ENCODE measurements at places on chromosomes 12 and 14.

DNA sequence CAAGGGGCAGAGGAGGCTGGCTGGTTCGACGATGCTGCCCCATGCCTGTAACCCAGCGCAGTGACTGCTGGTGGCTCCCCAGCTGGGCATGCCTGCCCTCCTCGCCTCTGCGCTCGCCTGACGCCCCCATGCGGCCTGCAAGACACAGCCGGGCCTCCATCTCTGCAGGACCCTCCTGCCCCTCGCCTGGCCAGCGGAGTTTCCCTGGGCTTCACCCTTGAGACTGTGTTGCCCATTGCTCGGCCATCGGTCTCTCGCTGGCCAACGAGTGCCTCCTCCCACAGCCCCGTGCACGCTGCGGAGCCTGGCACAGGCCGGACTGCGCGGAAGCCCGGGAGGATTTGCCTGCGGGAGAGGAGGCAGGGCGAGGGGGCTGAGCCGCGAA is 17.6 kb downstream of the ASPG start:
- no peak for DNase-seq

GRCh38 chr12:86834217-86834616 is 578.0 kb upstream of the MGAT4C start:
- no peak for DNase-seq

DNA sequence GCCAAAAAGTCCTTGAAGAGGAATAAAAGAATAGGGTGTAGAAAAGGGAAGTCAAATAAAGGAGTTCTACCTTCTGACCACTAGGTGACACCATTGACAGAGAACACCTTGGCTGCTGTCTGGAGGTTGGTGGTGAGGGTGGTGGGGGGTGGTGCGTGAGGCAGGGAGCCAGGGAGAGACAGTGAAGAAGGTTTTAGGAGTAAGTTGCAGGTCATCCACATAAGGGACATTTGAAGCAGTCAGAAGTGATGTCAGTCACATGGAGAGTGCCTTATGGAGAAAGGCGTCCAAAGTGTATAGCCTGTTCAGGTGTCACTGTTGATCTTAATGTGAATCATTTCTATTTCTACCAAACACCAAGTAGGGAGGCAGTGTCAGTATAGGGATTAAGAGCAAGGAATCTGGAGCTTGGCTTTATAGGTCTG is 279.3 kb upstream of the DDHD1 start:
- DNase-seq = peak; percentile 47

GRCh38 chr12:47835006-47835830 is 15.5 kb upstream of the HDAC7 start:
- DNase-seq = no peak

DNA sequence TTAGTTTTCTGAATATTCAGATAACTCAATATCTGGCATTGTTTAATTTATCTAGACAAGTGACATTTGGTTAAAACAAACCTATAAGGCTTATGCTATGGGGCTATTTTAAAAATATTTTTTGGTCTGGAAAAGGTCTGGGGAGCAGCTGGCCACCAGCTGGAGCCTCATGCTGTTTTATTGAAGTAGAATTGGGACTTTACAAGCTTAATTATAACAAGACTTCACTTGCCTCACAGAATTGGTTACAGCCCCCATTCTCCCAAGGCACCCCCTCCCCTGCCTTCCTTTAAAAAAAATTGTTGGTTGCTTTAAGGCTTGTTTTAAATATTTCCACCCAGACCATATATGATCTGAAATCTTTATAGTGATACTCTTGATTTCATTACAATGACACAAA is 453.9 kb downstream of the ADAMTS20 start:
- DNase-seq = no peak

DNA sequence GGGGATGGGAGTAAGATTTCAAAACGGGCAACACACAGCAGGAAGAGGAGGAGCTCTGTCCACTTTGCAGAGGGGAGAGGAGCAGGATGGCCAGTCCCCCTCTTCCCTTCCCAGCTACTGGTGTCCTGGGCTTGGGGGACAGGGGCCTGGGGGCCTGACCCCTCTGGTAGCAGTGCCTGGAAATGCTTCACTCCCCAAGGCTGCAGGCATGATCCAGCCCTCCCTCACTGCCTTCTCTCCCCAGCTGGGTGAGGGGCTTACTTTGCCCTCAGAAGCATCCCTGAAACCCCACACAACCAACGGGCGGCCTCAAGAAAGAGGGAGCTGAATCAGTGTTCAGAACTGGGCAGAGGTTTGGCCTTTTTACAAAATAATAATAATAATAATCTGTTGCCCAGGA is 279.5 kb downstream of the DPF3 start:
- no peak for DNase-seq

GRCh38 chr14:88556581-88556980 is 1.8 kb upstream of the PTPN21 start:
- no peak for DNase-seq

GRCh38 chr12:52413782-52414345 is 7.7 kb upstream of the KRT82 start:
- DNase-seq = no peak

GRCh38 chr14:101456246-101457175 is 104.8 kb upstream of the DIO3 start:
- DNase-seq = no peak

GRCh38 chr14:104976198-104977007 is 1.8 kb downstream of the AHNAK2 start:
- DNase-seq = peak; percentile 56

- no peak for DNase-seq
Observed at GRCh38 chr14:101257551-101257950, 303.7 kb upstream of the DIO3 start.

DNA sequence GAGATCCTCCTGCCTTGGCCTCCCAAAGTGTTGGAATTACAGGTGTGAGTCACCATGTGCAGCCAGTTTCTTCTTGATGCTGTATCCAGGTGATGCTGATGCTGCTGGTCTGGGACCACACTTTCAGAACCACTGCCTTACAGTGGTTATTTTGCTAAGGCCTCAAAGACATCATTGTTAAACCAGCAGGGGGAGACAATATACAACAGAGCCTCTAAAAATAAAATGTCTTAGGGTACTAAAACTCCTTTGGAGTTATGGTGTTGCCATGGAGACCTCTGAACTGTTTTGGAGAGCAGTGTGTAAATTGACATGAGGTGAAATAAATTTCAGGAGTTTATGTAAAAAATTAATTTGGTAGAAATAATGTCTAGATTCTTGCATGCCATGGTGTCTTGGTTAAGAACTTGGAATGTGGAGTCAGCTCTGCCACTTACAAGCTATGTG is 1.1 kb upstream of the ARG2 start:
- DNase-seq = peak; percentile 82

Data from fibroblast of skin of right quadriceps (primary cell).